ENCODE measurements at places on chromosomes 4 and X. TPM values are rescaled to one million over a fixed set of nuclear protein-coding genes. Genes with fewer than 3 reads are reported as not detected.

Gene CCSER1
- total RNA-seq: 0.15 TPM

- DNase-seq: no peak
- peak overlapping the region; percentile 69 for H3K4me3 ChIP-seq
- H3K36me3 ChIP-seq: no peaks in the 10 kb centered on the region
- peaks cover 4% of the 10 kb centered on the region for H3K4me1 ChIP-seq
- no peaks in the 10 kb centered on the region for H3K27me3 ChIP-seq
These were observed 614 bp downstream of the BEX3 start for GRCh38 chrX:103376979-103377324.

GRCh38 chrX:139811942-139812629 lies 104.1 kb upstream of the MCF2 start:
- no peak overlapping the region for H3K27ac ChIP-seq
- peaks cover 13% of the 10 kb centered on the region for H3K4me1 ChIP-seq
- DNase-seq: no peak
- no peak overlapping the region for H3K4me3 ChIP-seq
- H3K27me3 ChIP-seq: no peaks in the 10 kb centered on the region
- peaks cover 26% of the 10 kb centered on the region for H3K36me3 ChIP-seq

GRCh38 chr4:6257247-6258025 lies 12.2 kb upstream of the WFS1 start:
- no peak overlapping the region for H3K27ac ChIP-seq
- peaks cover 9% of the 10 kb centered on the region for H3K4me1 ChIP-seq
- peaks cover 22% of the 10 kb centered on the region for H3K27me3 ChIP-seq
- DNase-seq: no peak
- no peak overlapping the region for H3K4me3 ChIP-seq

All from activated CD4-positive, alpha-beta T cell treated with anti-CD3 and anti-CD28 coated beads, Interleukin-2, amount 10 ng/mL, durations not matched to agents 7 days and 5 days (primary cell).